ENCODE measurements at places on chromosomes 4 and X.
A peak's percentile ranks its signal among the peaks of the same experiment; 100 is the strongest.

- no peak for DNase-seq
These were observed 19.8 kb upstream of the GTPBP6 start for GRCh38 chrX:338281-338835.

GRCh38 chrX:133033010-133033409, 63.9 kb downstream of the USP26 start:
- no peak for DNase-seq

DNA sequence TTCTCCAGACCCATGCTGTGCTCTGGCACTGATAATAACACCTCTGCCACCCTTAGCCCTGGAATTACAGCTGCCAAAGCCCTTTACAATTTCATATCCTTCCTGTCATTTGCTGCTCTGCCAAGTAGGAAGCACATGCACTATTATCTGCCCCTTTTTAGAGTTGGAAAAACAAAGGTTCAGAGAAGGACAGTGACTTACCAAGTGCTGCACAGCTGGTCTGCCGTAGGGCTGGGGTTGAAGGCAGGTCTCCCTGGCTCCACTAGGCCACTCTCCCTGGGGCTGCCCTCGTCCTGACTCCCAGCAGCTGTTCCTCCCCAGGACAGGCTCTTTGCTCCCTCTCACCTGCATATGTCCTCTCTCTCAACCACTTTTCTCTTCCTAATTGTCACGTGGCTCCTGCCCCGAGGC, 73.4 kb downstream of the ANAPC4 start:
- peak; percentile 43 for DNase-seq

GRCh38 chr4:82084747-82085146, 289.0 kb downstream of the HNRNPD start:
- DNase-seq: no peak

- DNase-seq: no peak
These were observed 3.1 kb upstream of the SLBP start for GRCh38 chr4:1715002-1715758.

- no peak for DNase-seq
These were observed 12.9 kb downstream of the LETM1 start for GRCh38 chr4:1842993-1843448.

DNA sequence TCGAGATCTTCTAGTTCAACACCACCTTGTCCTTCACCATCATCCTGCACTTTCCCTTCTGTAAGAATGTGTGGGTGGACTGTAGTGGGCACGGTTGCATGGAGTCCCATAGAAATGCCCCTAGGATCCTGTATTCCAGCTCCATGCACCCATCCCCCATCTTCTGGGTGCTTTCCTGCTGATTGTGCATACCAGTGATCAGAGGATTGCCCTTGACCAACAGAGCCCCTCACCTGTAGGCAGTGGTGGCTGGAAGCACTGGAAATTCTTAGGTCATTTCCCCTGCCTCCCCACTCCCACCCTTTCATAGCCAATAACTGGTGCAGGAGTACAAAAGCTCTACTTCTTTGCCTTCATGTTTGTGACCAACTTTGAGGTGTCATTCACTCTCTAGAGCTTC, 213.4 kb upstream of the ARSJ start:
- no peak for DNase-seq

GRCh38 chr4:75889537-75890199, 12.6 kb downstream of the PPEF2 start:
- no peak for DNase-seq

DNA sequence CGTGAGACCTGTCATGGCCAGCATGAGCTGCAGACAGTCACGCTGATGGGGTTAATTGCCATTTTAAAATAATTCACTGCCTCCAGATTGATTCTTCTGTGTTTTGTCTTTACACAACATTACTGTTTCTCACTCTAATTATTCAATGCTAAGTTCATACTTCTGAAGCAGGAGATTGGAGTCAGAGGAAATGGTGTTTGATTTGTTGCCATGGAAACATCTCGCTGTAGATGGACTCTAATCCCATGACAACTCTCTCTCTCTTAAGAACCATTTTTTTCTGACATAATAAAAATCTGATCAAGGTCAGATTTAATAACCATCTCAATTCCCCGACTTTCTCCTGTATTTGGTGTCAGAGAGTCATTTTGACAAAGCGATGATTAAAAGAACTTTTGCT, 209.0 kb downstream of the IDS start:
- no peak for DNase-seq

DNA sequence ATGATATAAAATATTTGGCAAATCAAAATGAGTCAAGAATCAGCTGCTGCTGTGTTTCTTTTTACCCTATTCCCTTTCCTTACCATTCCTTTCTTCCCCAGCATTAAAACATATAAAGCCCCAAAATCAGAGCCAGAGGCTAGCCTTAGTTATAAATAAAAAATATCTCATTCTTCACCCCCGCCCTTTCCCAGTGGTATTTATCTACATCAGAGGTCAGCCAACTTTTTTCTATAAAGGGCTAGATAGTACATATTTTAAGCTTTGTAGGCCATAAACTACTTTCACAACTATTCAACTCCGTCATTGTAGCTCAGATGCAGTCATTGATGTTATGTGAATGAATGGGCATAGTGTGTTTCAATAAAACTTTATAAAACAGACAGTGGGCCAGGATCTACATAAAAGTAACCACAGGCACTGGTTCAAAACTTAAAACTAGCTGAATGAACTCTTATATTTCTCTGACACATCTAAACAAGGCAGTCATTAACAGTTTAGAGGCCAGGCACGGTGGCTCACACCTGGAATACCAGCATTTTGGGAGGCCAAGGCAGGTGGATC, 30.5 kb upstream of the TCEANC start:
- no peak for DNase-seq

DNA sequence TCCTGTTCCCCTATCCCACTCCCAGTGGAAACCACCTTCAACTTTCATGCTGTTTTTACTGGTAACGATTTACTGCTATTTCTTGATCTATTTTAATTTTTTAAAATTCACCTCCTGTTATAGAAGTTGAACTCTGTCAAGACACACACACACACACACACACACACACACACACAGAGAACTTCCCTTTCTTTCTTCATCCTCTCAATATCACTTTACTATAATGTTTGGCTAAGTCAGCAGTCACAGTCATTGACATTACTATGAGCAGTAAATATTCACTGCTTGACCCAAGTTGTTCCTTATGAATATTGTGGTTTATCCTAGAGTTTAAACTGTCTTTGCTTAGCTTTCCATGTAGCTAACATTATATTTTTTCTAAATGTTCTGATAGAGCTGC, 24.0 kb upstream of the SGMS2 start:
- DNase-seq: no peak

- DNase-seq: no peak
These were observed 131.1 kb downstream of the KLHL8 start for GRCh38 chr4:87089368-87089767.

DNA sequence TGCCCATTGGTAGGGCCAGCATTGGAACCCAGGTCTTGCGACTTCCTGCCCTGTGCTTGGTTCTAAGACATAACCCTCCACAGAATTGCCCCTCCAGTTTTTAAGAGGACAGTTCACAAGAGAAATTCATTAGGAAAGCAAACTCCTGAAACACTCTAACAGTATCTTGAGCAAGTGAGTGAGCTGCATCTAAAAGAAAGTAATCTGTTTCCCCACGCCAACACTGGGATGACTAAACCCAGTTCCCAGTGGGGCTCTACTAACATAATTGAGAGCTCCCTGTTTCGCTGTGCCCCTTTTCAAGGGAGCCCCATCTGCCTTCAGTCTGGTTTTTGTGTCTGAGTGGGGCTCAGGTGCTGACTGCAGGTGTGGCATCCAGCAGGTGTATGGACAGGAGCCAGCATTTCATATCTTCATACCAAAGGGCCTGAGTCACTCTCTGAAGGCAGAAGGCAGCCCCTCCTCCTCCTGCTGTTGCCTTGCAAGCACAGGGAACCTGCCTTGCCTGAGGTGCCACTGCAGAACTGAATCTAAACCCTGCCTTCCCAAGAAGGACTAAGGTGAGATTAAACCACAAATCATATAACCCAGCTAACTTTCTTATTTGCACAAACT, 8.0 kb downstream of the AMOT start:
- DNase-seq: no peak

DNA sequence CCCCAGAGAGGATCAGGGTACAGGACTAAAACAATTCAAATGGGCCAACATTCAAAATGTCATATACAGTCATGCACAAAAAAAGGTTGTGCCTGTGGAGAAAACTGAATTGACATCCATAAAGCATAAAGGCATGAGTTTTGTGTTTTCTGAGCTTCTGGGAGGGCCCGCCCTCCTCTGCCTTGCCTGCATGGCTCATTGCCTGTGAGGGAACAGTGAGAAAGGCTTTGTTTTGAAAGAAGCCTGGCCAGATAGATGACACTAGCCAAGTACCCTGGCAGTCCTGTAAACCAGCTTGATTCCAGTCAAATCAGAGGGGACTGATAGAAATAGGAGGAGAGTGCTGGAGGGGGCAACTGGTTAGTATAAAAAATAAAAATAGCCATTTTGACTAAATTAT, 194.3 kb downstream of the KIT start:
- DNase-seq: no peak

DNA sequence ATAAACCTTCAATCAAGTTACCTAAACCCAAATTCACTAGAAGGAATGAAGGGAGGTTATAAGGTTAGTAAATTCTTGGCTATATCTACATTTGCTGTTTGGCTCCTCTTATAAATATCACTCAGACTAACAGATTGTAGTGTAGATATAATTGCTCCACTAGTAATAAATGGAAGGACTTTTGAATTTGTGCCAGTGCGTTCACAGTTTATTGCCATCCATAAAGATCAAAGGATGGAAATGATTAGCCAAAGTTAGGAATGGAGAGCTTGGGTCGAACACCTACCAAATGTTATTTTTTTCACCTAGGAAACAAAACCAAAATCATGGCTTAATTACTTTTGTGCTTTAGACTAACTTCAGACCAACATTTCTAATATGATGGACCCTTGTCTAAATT, 9.2 kb downstream of the DTHD1 start:
- DNase-seq: no peak

GRCh38 chrX:43878906-43879526, 3.2 kb downstream of the MAOB start:
- DNase-seq: no peak

DNA sequence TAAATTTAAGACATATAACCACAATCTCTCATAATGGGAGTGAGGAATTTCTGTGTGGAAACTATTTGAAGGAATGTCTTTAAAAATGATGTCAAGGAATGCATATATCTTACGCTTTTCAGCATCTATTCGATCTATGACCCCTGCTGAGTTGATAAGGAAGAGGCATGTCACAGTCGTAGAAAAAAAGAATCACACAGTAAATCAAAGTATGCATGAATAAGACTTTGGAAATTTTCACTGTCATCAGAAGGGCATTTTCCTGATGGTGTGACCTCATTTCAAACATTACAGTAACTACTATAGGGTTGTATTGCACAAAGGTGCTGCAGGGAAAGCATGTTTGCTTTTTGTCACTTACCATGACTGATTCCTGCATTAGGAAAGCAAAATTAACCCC, 41.5 kb downstream of the REELD1 start:
- DNase-seq: no peak

- DNase-seq: no peak
These were observed 428.2 kb upstream of the GALNT7 start for GRCh38 chr4:172740434-172740833.

DNA sequence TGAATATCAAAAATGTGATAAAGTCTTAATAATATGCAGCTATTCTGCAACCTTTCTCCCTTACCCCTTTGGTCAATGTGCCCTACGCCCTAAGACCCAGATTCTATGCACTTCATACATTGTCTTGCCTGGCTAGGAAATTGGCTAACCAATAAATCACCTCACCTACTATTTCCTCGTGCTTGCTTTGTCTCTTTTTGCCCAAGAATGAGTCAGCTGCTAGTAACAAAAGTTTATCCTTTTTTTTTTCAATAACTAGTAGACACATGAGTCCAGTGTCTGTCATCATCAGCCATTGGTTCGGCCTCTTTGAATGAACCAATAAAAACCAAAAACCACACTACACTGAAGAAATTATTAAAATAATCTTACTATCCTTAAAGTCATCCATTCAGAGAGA, 387.1 kb downstream of the PPP3CA start:
- no peak for DNase-seq

DNA sequence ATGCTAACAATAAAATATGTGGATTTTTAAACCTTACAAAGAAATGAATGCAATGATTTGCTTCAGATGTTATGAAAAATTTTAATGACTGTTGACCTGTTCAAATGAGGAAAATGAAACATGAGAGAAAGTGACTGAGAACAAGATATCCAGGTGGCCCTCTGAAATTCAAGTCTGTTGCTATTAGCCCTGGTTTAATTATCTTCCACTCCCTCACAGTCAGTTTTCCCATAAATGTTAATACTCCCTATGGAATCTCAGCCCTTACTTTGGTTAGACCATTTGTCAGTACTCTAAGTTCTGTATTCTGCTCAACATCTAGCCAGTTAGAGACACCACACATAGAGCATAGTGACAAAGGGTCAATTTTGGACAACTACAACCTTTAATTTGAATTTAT, 327.8 kb downstream of the PDGFC start:
- DNase-seq: no peak

DNA sequence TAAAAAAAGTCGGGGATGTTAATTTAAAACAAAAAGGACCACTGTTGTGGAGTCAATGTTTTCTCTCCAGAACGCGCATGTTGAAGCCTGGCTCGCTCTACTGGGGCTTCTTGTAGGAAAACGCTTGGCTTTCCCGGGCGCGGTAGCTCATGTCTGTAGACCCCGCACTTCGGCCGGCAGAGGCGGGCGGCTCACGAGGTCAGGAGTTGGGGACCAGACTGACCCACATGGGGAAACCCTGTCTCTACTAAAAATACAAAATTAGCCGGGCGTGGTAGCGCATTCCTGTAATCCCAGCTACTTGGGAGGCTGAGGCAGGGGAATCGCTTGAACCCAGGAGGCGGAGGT, 15.6 kb downstream of the NELFA start:
- DNase-seq: peak; percentile 86

- DNase-seq: no peak
These were observed 85.1 kb upstream of the UCP1 start for GRCh38 chr4:140653718-140654494.

DNA sequence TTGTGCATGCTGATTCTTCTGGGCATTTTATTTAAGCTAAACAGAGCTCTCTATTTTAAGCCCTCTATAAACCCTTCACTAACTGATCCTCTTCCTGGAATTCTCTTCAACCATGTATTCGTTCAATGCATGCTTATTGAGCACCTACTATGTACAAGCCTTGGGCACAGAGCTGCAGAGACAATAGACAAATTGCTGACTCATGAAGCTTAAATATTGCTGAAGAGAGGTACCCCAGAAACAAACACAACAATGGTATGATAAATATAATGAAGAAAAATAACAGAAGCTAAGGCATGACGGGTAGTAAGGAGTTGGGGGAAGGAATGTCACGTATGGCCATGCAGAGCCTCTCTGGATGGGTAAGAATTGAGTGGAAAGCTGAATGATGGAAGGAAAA, 222.2 kb downstream of the PPARGC1A start:
- DNase-seq: no peak

Data from mesenteric fat pad (tissue), 1 donor.